ENCODE measurements at places on chromosomes 13 and 19. TPM values are rescaled to one million over a fixed set of nuclear protein-coding genes. Genes with fewer than 3 reads are reported as not detected.

Gene ZNF563
- 7.6 TPM for polyA plus RNA-seq

Gene FGF14
- 1.8 TPM for polyA plus RNA-seq

Gene TIMM50
- 39.9 TPM for polyA plus RNA-seq

Gene LIM2
- polyA plus RNA-seq, result not detected

Gene GFY
- polyA plus RNA-seq, result not detected

DNA sequence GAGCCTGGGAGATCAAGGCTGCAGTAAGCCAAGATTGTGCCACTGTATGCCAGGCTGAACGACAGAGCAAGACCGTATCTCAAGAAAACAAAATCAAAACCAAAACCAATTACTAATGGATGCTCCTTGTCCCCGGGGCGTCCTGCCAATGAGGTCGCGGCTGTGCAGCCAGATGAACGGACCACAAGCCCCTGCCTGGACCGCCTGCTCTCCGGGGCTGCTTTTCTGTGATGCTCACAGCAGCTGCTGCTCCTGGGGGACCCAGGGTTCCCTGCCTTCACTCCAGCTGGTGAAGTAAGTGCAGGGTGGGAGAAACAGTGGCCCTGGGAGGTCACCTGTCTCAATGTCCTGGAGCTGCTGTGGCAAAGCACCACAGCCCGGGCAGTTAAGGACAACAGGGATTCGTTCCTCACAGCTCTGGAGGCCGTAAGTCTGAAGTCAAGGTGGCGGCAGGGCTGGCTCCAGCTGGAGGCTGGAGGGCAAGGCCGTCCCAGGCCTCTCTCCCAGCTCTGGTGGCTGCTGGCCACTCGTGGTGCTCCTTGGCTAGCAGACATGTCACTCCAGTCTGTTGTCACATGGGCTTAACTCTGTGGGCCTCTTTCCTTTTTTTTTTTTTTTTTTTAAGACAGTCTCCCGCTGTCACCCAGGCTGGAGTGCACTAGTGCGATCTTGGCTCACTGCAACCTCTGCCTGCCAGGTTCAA lies 10.1 kb downstream of the COPE start:
- H3K36me3 ChIP-seq, result peaks cover 55% of the 10 kb centered on the region
- DNase-seq, result no peak
- H3K27ac ChIP-seq, result no peak overlapping the region
- no peaks in the 10 kb centered on the region for H3K4me1 ChIP-seq

- no peaks in the 10 kb centered on the region for H3K27me3 ChIP-seq
- peaks cover 12% of the 10 kb centered on the region for H3K4me1 ChIP-seq
- no peak for DNase-seq
- H3K27ac ChIP-seq, result no peak overlapping the region
- H3K36me3 ChIP-seq, result no peaks in the 10 kb centered on the region
- no peak overlapping the region for H3K4me3 ChIP-seq
These were observed 48.0 kb downstream of the NFIX start for GRCh38 chr19:13043285-13043684.

DNA sequence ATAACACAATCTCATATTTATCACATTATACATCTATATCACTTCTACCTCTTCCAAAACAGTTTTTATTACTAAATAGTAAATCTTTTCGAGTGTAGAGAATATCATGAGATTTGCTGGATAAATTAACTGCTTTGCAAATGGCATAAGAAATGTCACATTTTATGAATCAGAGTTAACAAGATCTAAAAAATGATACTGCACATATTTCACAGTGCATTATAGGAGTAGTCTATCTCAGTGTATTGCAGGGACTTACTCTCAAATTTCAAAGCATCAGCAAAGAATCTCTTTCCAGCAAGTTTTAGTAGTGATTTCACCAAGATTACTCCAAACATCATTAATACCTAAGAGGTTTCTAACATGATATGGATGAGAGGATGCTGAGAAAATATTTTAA lies 687.1 kb upstream of the SLITRK1 start:
- H3K4me3 ChIP-seq, result no peak overlapping the region
- H3K36me3 ChIP-seq, result no peaks in the 10 kb centered on the region
- H3K27ac ChIP-seq, result no peak overlapping the region
- no peaks in the 10 kb centered on the region for H3K27me3 ChIP-seq
- no peaks in the 10 kb centered on the region for H3K4me1 ChIP-seq
- no peak for DNase-seq

- H3K27ac ChIP-seq, result no peak overlapping the region
- H3K4me3 ChIP-seq, result no peak overlapping the region
- no peaks in the 10 kb centered on the region for H3K36me3 ChIP-seq
- no peaks in the 10 kb centered on the region for H3K4me1 ChIP-seq
These were observed 264.4 kb downstream of the DCLK1 start for GRCh38 chr13:35866801-35867200.

- H3K27ac ChIP-seq, result no peak overlapping the region
- no peak for DNase-seq
- peaks cover 66% of the 10 kb centered on the region for H3K4me1 ChIP-seq
- no peaks in the 10 kb centered on the region for H3K27me3 ChIP-seq
- no peaks in the 10 kb centered on the region for H3K36me3 ChIP-seq
These were observed 28.4 kb downstream of the NFIX start for GRCh38 chr19:13023656-13024055.

DNA sequence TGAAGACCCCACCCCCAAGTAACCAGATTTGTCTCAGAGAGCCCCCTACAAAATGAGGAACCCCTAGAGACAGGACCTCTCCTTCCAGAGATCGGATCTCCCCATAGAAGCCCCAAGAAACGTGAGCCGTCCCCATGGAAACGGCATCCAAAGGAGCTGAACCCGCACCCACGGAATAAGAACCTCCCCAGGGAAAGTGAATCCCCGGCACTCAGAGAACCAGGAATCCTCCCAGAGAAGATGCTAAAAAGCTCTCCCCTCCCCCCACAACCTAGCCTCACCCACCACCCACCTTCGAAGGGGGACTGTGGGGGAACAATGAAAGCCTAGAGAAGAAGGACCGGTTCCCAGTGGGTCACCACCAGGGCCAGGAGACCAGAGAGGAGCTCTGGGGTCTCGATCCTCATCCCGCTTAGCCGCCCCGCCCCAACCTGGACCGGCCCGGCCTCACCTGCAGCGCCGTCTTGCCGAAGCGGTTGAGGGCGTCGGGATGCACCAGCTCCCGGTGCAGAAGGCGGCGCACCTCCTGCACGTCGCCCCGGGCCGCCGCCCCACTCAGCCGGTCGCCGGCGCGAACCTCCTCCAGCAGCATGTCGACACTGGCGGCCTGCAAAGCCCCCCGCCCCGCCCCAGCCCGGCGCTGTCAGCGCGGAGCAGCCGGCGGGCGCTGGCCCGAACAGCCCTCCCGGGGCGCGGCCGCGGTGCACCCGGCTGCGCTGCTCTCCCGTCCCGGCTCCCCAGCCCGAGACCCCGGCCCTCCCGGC lies 535 bp downstream of the CDKN2D start:
- peaks cover 41% of the 10 kb centered on the region for H3K4me1 ChIP-seq
- peak overlapping the region; percentile 65 for H3K27ac ChIP-seq
- H3K4me3 ChIP-seq, result peak overlapping the region; percentile 91
- H3K27me3 ChIP-seq, result no peaks in the 10 kb centered on the region
- H3K36me3 ChIP-seq, result no peaks in the 10 kb centered on the region

GRCh38 chr13:39345982-39346381 lies 257.0 kb downstream of the LHFPL6 start:
- H3K27ac ChIP-seq, result no peak overlapping the region
- no peaks in the 10 kb centered on the region for H3K27me3 ChIP-seq
- H3K36me3 ChIP-seq, result no peaks in the 10 kb centered on the region
- H3K4me1 ChIP-seq, result no peaks in the 10 kb centered on the region
- no peak for DNase-seq

- H3K36me3 ChIP-seq, result peaks cover 37% of the 10 kb centered on the region
- H3K4me3 ChIP-seq, result no peak overlapping the region
- H3K27ac ChIP-seq, result no peak overlapping the region
- H3K27me3 ChIP-seq, result no peaks in the 10 kb centered on the region
- no peaks in the 10 kb centered on the region for H3K4me1 ChIP-seq
- peak; percentile 97 for DNase-seq
These were observed 13.3 kb upstream of the ISYNA1 start for GRCh38 chr19:18450931-18451836.

GRCh38 chr13:24323036-24323738 lies 13.8 kb downstream of the C1QTNF9 start:
- no peaks in the 10 kb centered on the region for H3K4me1 ChIP-seq
- H3K27ac ChIP-seq, result no peak overlapping the region
- DNase-seq, result no peak
- no peaks in the 10 kb centered on the region for H3K27me3 ChIP-seq

DNA sequence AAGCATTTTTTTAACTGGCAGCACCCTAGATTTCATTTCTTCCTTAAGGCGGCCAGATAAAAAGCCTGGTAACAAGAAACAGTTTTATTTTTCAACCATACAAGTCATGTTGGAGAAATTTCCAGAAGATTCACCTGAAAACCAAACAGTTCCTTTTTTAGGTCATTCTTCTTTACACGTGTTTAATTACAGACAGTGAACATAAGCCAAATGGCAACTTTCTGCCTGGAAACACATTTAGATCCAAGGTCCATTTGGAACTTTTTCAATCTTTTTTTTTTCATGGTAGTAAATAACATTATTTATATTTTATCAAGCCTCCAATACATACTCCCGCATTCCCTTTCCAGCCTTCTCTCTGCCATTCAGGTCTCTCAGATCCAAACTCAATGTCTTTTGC lies 886.1 kb upstream of the MIR17HG start:
- no peak overlapping the region for H3K27ac ChIP-seq
- no peaks in the 10 kb centered on the region for H3K4me1 ChIP-seq
- H3K4me3 ChIP-seq, result no peak overlapping the region

DNA sequence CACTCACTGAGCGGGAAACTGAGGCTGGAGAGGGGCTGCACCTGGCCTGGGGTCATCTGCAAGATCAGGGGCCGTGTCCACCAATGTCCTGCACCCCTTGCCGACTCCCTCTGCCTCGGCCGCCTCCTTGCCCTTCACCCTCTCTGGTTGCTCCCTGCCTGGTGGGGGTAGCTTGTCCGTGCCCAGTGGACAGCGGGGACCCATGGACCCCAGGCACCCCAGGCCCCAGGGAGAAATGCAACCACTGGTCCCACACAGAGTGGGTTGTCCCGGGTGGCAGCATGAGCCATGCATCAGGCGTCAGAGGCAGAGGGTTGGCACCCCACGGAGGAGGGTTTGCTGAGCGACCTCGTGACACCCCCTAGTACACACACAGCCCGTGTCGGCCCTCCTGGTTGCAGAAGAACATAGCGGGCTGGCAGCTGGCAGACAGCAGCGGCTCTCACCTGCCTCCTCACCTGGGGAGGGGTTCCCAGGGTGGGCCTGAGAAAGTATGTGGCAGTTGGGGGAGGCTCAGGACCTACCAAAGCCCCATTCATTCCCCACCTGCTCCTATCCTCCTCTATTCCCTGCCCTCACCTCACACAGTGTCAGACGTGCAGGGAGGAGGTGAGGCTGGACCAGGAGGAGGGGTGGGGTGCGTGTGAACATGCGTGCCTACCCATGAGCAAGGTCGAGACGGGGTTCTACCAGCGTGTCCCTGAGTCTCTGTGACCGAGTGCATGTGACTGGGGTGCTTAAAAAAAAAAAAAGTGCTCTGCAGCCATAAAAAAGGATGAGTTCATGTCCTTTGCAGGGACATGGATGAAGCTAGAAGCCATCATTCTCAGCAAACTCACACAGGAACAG lies 8.7 kb downstream of the ADAMTSL5 start:
- peaks cover 26% of the 10 kb centered on the region for H3K4me1 ChIP-seq
- no peak overlapping the region for H3K27ac ChIP-seq
- H3K36me3 ChIP-seq, result no peaks in the 10 kb centered on the region
- no peak overlapping the region for H3K4me3 ChIP-seq
- DNase-seq, result no peak
- no peaks in the 10 kb centered on the region for H3K27me3 ChIP-seq

DNA sequence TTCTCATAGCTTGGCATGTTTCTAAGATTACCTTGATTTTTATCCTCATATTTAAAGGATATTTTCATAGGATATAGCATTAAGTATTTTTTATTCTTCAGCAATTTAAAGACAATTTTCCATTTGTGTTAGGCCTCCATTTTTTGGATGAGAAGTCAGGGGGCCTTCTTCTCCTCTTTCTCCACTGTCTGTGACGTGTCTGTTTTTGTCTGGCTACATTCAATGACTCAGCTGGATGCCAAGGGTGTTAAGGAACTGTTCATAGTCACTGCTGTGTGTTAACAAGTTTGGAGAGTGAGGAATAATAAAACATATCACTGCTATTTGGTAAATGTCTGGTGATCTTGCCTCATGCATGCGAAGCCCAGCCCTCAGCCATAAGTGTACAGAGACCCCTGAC lies 36.4 kb downstream of the ZNF582 start:
- H3K4me3 ChIP-seq, result peak overlapping the region; percentile 26
- H3K4me1 ChIP-seq, result peaks cover 11% of the 10 kb centered on the region
- DNase-seq, result no peak
- H3K27me3 ChIP-seq, result no peaks in the 10 kb centered on the region
- no peak overlapping the region for H3K27ac ChIP-seq

DNA sequence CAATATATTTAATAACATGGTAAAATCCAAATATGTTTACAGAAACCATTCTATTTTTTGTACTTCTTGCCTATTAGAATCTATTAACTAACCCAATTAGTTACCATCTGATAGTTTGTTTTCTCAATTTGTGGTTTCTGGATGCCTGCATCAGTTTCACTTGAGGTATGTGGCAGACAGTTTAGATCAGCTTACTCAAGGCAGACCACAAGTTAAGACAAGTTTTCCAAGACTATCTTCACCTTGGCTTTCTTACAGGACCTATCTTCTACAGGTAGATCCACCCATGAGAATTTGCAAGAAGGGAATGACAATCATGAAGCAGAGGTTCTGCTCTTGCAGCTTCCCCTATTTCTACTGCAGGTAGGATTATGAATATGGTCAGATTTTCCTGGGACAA lies 458.6 kb downstream of the DACH1 start:
- H3K4me1 ChIP-seq, result no peaks in the 10 kb centered on the region
- H3K4me3 ChIP-seq, result no peak overlapping the region
- DNase-seq, result no peak
- no peaks in the 10 kb centered on the region for H3K36me3 ChIP-seq
- H3K27ac ChIP-seq, result no peak overlapping the region

- no peaks in the 10 kb centered on the region for H3K27me3 ChIP-seq
- no peak for DNase-seq
- no peak overlapping the region for H3K4me3 ChIP-seq
- H3K4me1 ChIP-seq, result no peaks in the 10 kb centered on the region
- H3K36me3 ChIP-seq, result no peaks in the 10 kb centered on the region
- H3K27ac ChIP-seq, result peak overlapping the region; percentile 2
These were observed 30.3 kb upstream of the RNF113B start for GRCh38 chr13:98207416-98207815.

DNA sequence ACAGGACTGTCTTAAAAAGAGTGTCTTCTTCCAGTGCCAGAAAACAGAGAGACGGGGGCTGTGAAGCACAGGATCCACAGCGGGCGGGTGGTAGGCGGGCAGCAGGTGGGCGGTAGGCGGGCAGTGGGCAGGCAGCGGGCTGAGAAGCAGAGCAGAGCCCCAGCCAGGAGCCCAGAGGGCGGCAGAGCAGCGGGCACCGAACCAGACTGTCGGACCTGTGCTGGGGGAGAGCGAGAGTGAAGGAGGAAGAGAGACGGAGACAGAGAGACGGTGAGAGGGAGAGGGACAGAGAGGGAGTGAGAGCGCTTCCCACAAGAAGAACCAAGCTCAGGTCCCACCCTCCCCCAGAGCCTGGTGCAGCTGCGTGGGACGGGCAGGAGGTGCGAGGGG lies 30.3 kb downstream of the RASA3 start:
- H3K4me3 ChIP-seq, result no peak overlapping the region
- no peak overlapping the region for H3K27ac ChIP-seq
- H3K4me1 ChIP-seq, result no peaks in the 10 kb centered on the region
- H3K36me3 ChIP-seq, result no peaks in the 10 kb centered on the region
- no peak for DNase-seq
